M059J (cell line): ENCODE measurements at places on chromosomes 7 and 10. TPM values are rescaled to one million over a fixed set of nuclear protein-coding genes. Genes with fewer than 3 reads are reported as not detected.

- DNase-seq = no peak
Measured at GRCh38 chr7:136502162-136502561, 366.3 kb upstream of the CHRM2 start.

GRCh38 chr10:60731134-60731885 lies 47.0 kb upstream of the CDK1 start:
- DNase-seq = no peak

- no peak for DNase-seq
Measured at GRCh38 chr10:26843736-26844135, 17.0 kb downstream of the ABI1 start.

- DNase-seq = no peak
Measured at GRCh38 chr7:31465285-31465684, 48.6 kb upstream of the ITPRID1 start.

- no peak for DNase-seq
Measured at GRCh38 chr10:119417852-119418251, 124.7 kb downstream of the RGS10 start.

DNA sequence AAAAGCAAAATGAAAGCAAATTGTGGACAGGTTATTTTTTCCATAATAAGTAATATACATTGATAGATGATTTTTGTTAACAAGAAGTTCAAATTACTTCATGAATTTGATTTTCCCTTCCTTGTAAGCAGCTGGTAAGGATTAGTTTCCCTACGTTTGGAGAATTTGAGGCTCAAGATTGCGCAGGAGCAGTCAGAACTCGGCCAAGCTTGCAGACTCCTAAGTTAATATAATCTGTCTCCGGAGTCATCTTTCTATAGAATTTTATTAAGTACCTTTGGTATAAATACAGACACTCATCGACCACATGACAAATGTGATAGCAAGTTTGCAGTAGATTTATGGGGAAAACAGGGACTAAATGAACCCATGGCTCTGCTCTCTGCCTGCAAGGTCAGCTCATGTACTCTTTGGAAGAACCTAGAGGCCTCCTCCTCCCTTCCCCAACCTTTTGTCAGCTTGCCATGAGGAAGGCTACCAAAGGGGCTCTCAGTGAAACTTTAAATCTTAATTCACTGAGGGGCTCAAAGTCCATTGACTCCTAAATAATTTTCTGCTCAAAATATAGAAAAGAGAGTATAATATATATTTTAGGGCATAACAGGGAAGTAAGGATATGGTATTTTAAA lies 89.2 kb upstream of the CTTNBP2 start:
- DNase-seq = no peak

DNA sequence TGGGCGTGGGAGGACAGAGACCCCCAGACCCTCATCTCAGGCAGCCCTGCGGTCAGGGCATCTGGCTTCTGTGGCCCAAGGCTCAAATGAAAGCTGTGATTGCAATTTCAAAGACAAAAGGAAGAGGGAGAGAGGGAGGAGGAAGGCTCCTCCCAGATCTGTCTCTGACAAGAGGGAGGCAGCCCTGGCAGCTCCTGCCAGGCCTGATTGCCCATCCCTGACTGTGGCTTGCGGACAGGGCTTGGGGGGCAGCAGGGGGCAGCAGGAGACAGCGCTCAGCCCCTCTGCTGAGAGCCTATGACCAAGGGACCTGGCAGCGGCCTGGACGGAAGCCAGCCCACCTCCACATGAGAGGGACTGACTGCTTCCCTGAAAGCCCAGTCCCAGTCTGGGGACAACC lies 91.8 kb downstream of the PTPRN2 start:
- peak; percentile 49 for DNase-seq

PIP gene
- not detected in 2 replicates for total RNA-seq

SEC31B gene
- total RNA-seq = 0.34 and 1.0 TPM in 2 replicates

TYW1B gene
- total RNA-seq = 0.89 and 1.4 TPM in 2 replicates
